ENCODE measurements at places on chromosomes 6 and 20.

DNA sequence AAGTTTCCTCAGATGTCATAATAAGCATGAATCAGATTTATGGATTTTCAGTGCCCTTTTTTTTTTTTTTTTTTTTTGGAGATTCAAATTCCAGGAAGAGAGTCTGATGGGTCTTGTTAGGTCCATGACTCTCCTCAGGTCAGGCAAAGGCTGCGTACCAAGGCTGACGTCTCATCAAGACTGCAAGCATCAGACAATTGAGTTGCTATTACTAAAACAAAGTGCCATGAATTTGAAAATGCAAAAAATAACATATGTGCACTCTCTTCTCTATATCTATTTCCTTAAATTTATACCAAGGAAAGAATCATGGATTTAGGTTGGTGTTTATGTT lies 134.7 kb downstream of the FAM83B start:
- no peak for DNase-seq

DNA sequence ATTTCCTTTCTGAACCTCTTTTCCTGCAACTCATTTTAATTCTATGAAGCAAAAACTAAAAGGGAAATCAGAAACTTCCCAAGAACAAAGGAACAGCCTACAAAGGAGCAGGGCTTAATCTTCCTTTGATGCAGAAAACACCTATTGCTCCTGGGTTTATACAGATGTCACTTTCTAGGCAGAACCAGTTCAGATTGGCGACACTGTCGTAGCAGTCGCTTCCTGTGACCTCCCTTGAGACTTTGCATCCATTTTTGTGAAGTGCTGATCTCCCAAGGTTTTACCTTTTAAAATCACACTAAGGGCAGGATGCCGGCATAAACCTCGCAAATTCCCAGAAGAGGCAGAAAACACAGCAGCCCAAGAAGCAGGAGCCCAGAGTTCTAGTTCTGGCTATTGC lies 40.1 kb downstream of the JAG1 start:
- DNase-seq: no peak

DNA sequence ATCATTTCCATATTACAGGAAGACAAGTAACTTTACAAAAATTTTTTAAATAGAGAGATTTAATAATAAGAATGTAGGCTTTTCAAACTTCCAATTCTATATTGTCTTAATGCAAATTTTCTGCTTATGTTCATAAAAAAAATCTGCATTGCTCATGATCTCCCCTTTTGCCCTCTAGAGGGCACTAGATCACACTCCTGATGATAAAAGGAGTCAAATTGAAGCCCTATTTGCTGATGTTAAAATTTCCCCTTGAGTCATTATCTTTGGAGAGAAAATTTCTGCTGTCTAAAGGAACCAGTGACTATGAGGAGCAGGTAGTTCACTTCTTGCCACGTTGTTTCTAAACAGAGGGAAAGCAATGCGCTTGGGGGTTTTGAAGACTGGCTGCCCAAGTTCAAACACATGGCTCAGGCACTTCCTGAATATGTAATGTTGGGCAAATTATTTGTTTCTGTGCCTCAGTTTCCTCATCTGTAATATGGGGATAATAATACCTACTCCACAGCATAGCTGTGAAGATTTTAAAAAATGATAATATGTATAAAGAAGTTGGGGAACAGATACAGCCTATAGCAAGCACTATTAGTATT lies 874.2 kb downstream of the TFAP2A start:
- no peak for DNase-seq

DNA sequence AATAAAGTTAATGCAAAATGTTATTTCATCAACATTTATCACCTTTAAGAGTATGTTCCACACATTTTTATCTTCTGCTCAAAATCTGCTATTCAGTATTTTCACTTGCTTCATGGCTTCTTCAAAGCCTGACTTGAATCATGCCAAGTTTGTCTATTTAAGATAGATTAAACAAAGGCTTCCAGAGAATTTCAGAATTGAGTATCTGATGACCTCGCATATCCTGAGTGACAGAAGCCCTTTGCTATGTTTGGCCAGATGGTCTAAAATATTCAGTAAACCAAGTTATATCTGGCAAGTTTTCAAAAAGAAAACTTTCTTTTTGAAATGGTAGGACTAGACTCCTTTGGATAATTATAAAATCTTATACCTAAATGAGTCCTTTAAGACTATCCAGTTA lies 348.9 kb upstream of the KCNQ5 start:
- no peak for DNase-seq

DNA sequence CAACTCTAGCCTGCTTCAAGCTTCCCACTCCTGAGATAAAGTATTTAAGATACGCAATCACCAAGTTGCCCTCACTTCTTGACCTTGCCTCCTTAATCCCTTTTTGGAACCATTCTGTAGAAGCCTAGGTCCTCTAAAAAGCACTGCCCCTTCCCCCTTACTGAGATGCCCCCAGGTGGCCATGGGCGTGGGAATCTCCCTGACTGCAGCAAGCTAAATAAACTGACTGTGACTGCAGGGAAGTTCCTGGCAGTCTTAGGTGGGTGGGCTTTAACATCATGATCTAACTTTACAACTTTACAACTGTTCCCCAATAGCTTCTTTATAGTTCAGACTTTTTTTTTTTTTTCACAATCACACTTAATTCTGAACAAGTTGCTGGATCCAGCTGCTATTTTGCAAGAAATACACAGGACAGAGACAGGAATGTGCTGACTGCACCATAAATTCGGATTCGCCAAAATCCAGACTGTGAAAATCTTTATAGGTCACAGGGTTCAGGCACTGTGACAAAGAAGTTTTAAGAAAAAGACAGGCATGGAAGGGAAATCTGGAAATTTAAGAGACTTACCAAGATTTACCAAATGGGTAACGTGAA lies 344.2 kb upstream of the SULF2 start:
- no peak for DNase-seq

- no peak for DNase-seq
Measured at GRCh38 chr6:152821525-152821924, 70.9 kb downstream of the VIP start.
